ENCODE measurements at places on chromosomes 3 and 15. TPM values are rescaled to one million over a fixed set of nuclear protein-coding genes. Genes with fewer than 3 reads are reported as not detected.
A peak's percentile ranks its signal among the peaks of the same experiment; 100 is the strongest.

DNA sequence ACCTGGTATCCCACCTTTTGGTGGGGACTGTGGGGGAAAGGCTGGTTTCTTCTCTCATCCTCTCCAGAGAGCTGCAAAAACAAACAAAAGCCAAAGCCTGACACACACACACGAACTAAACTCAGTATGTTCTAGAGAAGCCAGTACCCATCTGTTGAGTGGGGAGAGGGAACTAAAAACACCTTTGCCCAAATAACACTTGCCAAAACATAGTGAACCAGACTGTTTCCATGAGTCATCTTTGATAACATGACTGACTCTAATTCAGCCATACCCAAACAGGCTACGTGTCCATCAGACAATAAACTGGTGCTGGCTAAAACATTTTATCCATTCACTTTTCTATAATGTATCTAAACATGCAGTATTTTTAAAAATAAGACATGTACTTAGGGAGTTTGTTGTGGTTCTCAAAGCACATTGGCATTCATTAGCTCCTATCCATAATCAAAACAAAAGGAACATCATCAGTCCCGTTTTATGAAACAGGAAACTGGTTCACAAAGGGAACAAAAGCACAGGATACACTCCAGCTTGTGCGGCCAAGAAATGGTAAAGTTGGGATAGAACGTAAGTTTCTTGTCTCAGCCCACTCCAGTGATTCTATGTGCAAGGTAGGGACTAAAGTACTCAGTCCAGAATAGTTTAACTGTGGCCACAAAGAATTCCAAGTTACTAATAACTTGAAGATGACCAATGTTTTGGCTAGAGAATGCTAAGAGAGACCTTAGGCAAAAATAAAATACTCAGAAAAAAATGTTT is 16.1 kb downstream of the LYSMD2 start:
- DNase-seq: no peak

- no peak for DNase-seq
Observed at GRCh38 chr15:31579976-31580375, 253.3 kb downstream of the KLF13 start.

- DNase-seq: no peak
Observed at GRCh38 chr3:71328926-71329325, 254.6 kb downstream of the FOXP1 start.

The CALML4 gene
- 2.3 TPM for total RNA-seq

- DNase-seq: no peak
Observed at GRCh38 chr3:130377960-130378676, 32.6 kb downstream of the COL6A5 start.

The GOLGA6B gene
- total RNA-seq: not detected

The ZNF80 gene
- total RNA-seq: not detected

The ST3GAL6 gene
- total RNA-seq: 1.5 TPM

The DZIP1L gene
- 6.2 TPM for total RNA-seq

DNA sequence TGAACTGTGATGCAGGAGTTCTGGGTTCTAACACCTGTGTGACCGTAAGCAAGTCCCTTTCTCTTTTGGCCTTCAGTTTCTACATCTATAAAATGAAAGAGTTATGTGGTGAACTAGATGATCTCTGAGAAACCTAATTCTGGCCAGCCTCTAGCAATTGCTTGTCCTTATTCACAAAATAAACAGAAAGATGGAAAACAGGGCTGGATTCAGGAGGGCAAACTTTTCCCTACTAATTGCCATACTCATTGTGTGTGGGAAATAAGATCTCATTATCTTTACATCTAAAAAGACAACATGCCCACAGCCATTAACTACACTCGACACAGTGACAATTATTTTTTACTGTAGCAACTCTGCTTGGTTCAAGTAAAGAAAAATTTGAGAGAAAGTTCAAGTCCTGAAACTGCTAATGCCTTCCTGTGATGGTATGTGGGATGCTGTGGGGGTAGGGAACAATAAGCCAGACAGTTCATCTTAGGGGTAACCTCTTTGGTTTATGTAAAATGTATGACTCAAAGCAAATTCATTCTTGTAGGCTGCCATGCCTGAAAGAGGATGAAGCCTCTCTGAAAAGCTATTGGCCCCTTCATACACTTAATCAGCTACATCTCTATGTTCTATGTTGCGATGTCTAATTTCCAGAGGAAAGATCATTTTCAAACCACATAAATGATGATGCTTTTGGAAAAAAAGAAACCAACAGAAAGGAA is 177.6 kb upstream of the BCL6 start:
- DNase-seq: no peak

GRCh38 chr3:14548321-14548729 is 8.2 kb upstream of the GRIP2 start:
- DNase-seq: peak; percentile 66

DNA sequence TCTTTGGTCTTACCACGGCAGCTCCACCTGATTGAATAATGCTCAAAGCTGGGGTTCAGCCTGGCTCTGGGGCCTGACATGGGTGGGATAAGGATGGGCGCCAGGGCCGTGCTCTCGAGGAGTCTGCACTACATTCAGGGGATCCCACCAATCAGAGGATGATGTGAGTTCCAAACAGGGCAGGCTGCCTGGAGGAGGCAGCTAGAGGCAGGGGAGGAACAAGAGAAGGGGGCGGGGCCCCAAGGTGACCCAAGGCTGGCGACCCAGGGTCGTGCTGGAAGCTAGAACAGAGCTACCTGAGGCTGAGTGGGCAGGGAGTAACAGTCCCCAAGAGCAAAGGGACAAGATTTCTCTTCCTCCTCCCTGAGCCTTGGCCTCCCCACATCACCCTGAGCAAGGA is 56.1 kb downstream of the PCSK6 start:
- DNase-seq: no peak

- no peak for DNase-seq
Observed at GRCh38 chr3:75254685-75255084, 409.4 kb upstream of the FRG2C start.

- DNase-seq: no peak
Observed at GRCh38 chr15:99978426-99978825, 245.2 kb upstream of the LYSMD4 start.

- DNase-seq: peak; percentile 18
Observed at GRCh38 chr3:16587681-16588060, 17.6 kb downstream of the DAZL start.

GRCh38 chr15:63805993-63806980 is 27.5 kb downstream of the HERC1 start:
- no peak for DNase-seq

GRCh38 chr3:12963231-12963896 is 109.9 kb downstream of the IQSEC1 start:
- no peak for DNase-seq

- no peak for DNase-seq
Observed at GRCh38 chr3:163548015-163548414, 1530.3 kb downstream of the SI start.

The MSL2 gene
- 24.6 TPM for total RNA-seq

DNA sequence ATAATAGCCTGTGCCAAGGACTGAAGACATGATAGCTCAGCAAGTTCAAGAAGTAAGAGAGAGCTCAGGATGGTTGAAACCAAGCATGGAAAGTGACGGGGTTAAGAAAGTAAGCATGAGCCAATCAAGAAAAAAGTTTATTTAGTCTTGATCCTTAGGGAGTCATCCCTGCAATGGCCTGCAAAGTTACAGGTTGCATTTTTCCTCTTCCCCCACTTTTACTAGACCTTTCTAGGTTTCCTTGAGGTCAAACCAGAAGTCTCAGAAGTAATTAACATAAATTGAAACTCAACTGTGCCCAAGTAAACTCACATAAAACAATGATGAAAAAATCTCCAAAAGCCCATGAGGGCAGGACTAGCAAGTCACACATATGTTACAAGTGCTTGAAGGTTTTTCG is 250.9 kb downstream of the MAGI1 start:
- DNase-seq: no peak

GRCh38 chr3:138187296-138188012 is at the start of gene ARMC8:
ARMC8 (plus strand) TSS chr3:138187301; CDS start chr3:138187555, 254 bp downstream.
- peak; percentile 43 for DNase-seq

The MME gene
- 37.0 TPM for total RNA-seq

DNA sequence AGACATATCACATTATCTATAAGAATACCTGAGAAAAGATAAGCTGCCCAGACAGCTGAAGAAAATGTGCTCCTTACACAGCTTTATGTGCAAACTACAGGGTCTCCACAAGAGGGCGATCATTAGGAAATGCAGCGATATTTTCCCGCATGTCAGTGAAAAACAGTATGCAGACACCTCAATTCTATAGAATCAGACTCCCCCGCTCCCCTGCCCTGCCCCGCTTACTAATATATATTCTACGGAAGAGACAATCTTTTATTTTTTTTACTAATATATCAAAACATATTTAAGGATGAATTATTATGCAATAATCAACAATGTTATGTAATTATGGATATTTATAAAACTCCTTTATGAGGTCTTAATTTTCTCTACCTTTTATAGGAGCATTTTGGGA is 681.3 kb downstream of the ROBO1 start:
- peak; percentile 69 for DNase-seq

DNA sequence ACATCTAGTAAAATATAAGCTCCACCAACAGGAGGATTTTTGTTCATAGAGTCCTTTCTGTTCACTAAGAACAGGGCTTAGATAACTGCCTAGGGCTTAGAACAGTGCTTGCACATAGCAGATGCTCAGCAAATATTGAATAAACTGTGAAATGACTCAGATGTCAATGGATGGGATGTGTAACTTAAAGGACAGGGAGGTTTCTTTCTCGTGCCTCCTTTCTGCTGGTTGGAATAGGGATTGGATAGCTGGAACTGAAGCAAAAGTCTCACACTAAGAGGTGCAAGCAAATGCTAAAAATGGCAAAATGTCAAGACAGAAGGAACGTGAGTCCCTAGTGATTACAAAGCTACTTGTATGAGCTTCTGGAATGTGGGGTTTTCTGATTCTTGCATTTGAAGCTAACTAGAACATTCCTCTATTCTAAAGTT is 392.8 kb upstream of the WNT5A start:
- DNase-seq: peak; percentile 33

The MRAS gene
- 5.2 TPM for total RNA-seq

The ARIH1 gene
- 235 TPM for total RNA-seq

DNA sequence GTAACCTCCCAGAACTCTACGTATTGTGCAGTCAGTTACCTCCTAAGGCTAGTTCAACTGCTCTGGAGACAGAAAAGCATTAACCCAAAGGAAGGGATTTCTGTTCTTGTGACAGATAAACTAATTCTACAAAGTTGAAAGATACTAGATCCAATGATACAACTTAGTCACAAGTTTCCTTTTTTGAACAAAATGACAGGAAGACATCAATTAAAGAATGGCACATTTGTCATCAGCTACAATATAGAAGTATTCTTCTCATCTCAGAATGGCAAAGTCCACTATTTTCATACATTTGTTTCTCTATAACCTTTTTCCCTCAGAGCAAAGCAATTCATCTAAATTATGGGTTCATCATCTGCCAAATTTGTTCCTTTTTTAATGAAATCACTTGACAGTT is 43.7 kb downstream of the ISL2 start:
- DNase-seq: no peak

DNA sequence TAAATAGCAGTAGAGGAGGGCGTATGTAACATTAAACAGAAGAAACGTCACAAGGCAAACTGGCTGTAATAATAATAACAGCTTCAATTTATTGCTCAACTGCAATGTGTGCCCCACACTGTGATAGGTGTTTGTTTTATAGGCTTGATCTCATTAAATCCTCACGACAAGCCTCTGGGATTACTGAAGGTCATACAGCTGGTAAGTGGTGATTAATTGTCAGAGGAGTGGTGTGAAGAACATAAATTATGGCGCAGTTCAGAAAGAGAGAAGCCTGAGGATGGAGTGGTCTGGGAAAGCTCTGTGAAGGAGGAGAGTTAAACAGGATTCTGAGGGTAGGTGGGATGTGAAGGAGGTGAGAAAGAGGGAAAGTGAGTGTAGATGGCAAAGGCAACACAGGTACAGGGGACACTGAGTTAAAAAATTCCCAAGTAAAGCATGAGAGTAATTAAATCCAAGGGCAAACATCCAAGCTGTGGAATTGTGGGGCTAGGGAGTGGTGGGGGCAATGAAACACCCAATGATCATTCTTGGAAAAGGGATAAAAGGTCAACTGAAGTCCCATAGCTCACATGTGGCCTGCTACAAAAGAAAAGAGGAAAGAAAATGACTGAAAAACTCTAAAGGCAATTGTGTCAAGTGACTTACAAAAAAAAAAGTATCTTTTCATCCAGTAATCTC is 16.5 kb upstream of the GLCE start:
- DNase-seq: peak; percentile 17

GRCh38 chr15:39579487-39580116 is 1.3 kb upstream of the THBS1 start:
- DNase-seq: peak; percentile 90

GRCh38 chr3:69445498-69445897 is 59.6 kb upstream of the FRMD4B start:
- DNase-seq: no peak

The TMCO5A gene
- not detected for total RNA-seq

DNA sequence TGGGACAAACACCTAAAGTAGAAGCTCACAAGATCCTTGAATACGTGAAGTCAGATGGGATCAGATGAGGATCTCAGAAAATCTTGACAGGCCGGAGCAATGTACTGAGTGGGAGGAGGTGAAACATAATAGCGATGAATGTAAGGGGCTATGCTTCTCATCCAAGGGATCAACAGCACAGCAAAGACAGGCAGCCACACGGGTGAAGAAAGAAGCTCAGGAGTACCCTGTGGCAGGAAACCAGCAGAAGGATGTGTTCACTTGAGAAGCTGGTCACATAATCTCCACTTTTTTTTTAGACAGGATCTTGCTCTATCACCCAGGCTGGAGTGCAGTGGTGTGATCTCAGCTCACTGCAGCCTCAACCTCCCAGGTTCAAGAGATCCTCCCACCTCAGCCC is 92.4 kb downstream of the MEGF11 start:
- no peak for DNase-seq

The MITF gene
- total RNA-seq: 16.1 TPM

The PLA2G4E gene
- 0.12 TPM for total RNA-seq

GRCh38 chr3:149501524-149501923 is 27.0 kb downstream of the TM4SF4 start:
- DNase-seq: peak; percentile 11

GRCh38 chr3:151979906-151980305 is 106.5 kb downstream of the SUCNR1 start:
- no peak for DNase-seq

- DNase-seq: no peak
Observed at GRCh38 chr15:83567318-83567717, 86.6 kb upstream of the ADAMTSL3 start.

The RFT1 gene
- total RNA-seq: 40.1 TPM

- peak; percentile 4 for DNase-seq
Observed at GRCh38 chr3:176611703-176612102, 585.6 kb downstream of the TBL1XR1 start.

The CPEB1 gene
- not detected for total RNA-seq

The LRRIQ4 gene
- total RNA-seq: not detected

The GATA2 gene
- 0.51 TPM for total RNA-seq

DNA sequence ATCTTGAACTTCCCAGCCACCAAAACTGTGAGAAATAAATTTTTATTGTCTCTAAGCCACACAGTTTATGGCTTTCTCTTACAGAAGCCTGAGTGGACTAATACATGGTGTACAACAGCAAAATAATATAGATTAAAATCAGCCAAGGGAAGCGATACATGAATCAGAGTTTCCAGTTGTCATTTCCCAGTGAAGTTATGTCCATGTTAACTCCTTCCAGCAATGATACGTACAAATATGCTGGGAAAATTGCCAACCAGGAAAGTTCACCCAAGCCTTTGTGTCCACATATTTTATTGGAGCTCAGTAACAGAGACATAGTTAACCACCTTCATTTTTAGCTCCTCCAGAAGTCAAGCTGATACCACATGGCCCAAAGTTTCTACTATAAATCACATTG is 280.9 kb upstream of the KCNMB2 start:
- peak; percentile 30 for DNase-seq

The ERC2 gene
- total RNA-seq: 0.44 TPM

GRCh38 chr15:38229705-38230310 is 22.8 kb upstream of the SPRED1 start:
- no peak for DNase-seq

Data from MCF 10A (cell line).